Stimulated activated CD8-positive, alpha-beta memory T cell treated with anti-CD3 and anti-CD28 coated beads, Interleukin-12 subunit alpha, Interleukin-12 subunit beta, amount 100 ng/mL, for 1 hour (primary cell): ENCODE measurements at places on chromosomes 1 and 21.

- no peak for DNase-seq
Measured at GRCh38 chr21:45952974-45953373, 28.6 kb upstream of the COL6A1 start.

DNA sequence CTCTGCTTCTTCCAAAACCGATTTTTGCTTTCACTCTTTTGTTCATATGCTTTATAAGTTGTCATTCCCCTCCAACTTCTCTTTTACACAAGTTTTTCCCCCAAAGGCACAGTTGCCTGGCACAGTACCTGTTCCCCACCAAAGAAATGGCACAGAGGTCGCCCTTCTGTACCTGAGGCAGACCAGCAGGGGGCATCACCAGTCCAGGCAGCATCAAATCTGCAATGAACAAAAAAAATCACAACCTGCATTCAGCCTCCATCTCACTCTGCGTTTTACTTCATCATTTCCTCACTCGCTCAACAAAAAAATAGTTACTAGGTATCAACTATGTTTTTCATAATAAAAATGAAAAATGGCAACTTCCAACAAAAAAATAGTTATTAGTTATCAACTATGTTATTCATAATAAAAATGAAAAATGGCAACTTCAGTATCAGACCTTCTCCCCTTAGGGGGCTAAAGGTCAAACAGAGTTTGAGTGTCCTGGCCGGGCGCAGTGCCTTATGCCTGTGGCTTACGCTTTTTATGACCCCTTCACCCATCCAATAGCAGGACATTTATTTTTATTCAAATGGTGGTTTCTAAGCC is 4.1 kb downstream of the EIF2D start:
- DNase-seq, result peak; percentile 22

DNA sequence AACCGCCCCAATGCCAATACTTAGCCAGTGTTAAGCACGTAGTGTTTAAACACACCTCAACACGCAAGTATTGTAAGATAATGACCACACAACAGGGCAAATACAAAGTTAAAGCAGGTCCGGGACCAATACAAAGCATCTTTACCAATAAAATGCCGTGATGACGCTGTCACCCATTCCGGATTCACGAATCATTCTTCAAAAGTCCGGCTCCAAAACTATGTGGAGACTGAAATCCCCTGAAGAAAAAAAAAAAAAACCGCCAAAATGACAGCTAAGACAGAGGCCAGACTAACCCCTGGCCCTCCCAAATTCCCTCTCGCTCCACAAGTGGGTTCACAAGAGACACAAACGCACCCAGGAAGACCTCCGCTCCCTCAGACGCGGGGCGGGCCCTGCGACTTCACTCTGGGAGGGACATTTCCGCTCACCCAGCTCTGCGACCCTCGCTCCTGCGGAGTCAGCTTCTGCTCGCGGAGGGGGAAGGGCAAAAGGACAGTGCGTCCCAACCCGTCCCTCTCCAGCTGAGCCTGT is 625 bp upstream of the DARS2 start:
- DNase-seq, result no peak

DNA sequence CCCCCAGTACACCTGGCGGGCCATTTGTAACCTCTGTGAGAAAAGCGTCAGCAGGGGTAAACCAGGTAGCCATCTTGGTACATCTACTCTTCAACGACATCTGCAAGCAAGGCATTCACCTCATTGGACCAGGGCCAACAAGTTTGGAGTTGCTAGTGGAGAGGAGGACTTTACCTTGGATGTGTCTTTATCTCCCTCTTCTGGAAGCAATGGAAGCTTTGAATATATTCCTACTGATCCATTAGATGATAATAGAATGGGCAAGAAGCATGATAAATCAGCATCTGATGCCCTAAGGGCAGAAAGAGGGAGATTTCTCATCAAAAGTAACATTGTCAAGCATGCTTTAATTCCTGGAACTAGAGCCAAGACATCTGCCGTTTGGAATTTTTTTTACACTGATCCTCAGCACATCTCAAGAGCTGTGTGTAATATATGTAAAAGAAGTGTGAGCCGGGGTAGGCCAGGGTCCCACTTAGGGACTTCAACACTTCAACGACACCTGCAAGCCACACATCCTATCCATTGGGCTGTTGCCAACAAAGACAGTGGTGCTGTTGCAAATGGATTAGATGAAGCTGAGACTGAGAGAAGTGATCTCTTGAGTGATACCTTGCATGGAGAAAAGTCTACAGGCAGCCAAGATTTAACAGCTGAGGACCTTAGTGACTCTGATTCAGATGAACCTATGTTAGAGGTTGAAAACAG is 2.7 kb downstream of the ZBED6 start:
- DNase-seq, result no peak

DNA sequence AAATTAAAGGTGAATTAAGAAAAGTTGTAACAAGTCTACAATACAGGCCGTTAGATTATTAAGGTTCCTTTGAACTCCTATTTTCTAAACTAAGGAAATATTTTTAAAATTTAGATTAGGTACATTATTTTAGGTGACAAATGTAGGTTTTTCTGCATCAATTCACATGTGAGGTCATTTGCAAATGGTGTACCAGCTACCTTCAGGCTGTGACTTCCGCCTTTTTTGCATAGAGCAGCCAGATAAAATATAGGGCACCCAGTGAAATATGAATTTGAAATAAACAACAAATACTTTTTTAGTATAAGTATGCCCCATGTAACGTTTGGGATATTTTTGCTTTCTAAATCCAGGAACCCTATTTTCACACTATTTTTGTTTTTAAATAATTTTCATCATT is 544.0 kb downstream of the LMO4 start:
- DNase-seq, result no peak

DNA sequence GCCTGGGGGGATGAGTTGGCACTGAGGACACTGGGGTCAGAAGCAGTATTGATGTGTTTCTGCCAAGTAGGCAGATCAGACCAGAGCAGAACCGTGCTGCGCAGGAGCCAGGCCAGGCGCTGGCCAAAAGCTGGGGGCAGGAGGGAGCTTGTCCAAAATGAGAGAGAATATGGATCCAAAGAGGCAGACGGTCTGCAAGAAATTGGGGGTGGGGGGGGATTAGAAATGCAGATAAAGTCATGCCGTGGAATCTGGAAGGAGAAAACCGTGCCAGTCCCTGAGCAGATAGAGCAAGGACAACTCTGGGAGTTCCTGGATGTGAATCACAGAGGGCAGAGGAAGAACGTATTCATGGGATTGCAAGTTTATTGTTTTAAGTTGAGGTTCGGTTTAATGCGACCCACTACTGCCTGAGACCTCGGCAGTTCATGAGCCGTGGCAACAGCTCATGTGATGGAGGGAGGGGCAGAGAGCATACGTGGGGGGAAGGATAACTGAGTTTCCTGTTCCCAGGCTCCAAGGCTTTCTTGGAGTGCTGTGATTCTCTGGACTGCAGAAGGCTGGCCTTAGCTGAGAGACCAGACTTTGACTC is 224.0 kb downstream of the FGGY start:
- no peak for DNase-seq

DNA sequence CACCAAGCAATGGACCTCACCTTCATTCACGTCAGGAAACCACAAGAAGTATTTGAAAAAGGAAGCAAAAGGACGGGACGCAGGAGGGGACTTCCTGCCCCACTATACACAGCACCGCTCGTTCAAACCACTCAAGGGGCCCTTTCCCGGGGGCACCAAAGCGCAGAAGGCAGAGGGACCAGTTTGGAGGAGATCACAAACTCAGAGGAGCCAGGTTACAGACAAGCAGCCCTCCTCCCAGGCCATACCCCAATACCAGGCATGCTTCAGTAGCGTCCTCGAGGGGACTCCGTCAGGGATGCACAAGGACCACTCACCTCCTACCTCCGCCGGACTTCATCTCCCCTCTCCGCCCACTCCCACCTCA is 685 bp downstream of the CRTC2 start:
- no peak for DNase-seq

DNA sequence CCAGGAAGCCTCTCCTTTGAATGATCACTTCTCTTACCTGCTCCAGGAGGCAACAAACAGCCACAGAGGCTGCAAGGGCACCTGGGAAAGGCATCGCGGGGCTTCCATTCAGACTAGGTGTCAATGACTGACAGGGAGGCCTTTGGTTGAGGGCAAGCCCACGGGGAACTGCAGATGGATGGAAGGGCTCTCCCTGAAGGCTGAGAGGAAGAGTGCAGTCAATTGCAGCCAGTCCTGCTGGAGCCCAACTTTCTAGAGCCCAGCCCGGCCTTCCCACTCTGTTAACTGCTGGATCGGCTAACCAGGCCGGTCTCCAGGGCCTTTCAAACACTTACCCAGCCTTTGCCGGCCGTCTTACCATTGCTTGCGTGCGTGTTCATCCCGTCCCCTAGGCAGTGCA is 89.3 kb downstream of the LACTBL1 start:
- DNase-seq, result no peak

DNA sequence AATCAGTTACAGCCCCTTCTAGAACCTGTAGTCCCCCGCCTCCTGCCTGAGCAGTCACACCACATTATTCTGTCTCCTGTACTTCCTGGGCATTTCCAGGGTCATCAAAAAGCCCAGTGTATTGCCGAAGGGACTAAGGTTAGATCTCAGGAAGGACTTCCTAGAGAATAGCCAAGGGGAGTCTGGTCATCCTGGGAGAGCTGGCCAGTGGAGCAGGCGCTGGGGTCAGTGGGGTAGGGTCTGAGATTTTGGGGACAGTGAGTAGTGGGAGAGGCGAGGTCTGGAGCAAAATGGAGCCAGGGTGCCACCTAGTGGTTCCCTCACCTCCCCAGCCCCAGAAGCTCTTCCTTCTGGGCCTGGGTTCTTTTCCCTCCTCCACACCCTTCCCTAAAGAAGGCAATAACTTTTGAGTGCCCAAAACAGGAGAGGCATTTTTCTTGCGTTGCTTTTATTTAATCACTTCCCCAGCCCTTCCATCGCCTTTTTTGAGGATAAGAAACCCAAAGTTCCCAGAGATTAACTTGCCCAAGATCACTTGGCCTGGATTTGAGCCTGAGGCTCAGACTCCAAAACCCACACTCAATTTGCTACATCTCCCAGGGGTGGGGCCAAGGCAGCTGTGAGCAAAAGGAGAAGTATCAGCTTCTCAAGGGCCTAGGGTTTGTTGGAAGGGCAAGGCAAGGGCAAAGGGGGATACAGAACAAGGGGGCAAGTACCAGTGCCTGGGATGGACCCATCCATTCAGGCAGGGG is 7.3 kb upstream of the PMVK start:
- no peak for DNase-seq

DNA sequence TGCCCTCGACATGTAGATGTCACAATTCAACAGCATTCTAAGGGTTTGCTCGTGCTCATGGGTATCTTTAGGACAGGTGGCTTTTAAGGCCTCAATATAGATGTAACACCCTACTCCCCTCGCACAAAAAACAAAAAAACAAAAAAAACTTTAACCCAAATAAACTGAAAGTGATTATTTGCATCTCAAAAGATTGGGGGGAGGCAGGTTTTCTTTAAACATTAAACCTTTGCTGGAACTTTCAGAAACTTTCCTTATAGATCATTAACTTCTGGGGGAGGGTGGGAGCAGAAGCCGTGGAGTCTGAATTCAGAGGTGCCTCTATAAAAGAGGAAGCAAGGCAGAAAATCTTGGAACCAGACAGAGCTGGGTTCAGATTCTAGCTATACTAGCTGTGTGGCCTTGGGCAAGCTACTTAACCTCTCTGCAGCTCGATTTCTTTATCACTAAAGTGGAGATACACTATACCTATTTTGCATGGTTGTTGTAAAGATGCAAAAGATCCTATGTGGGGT is 3.2 kb upstream of the KIAA1614 start:
- DNase-seq, result no peak

DNA sequence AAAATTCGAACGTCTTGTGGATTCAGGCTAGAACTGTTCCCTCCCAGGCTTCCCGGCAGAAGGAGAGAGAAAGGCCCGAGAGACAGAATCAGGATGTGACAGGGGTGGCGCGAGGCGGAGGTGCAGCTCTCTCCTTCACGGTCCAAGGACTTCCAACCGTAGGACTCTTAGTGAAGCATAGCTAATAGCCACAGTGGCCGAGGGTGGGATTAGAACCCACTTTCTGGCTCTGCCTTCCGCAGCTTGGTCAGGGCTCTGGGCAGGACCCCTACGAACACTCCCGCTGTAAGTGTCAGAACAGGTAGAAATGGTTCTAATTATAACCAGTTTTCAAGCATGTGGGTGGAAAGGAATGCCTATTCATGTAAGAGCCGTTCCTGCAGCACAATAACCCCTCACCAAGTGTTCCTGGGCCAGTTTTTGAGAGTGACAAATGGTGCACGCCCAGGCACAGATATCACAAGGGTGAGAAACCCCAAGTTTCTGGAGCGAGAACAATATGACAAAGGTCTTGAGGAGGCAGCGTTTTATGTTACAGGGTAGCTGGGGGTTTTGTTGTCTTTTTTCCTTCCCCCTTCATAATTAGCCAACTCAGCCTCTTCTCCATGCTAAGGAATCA is 86.4 kb downstream of the SYF2 start:
- DNase-seq, result no peak

DNA sequence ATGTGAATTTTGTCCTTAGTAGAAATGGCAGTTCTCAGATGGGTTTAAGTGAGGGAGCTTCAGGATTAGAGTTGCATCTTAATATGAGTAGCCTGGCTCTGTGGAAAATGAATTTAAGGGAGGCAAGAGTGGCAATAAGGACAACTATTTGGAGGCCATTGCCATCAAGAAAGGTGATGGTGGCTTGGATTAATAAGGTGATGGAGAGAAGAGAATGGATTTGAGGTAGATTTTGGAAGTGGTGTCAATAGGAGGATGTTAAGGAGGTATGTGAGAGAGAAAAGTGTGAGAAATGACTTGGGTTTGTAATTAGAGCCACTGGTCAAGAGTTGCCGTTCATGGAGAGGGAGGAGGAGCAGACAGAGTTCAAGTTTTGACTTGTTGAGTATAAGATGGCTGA is 16.3 kb downstream of the CLIC4 start:
- no peak for DNase-seq

- no peak for DNase-seq
Measured at GRCh38 chr1:179142889-179143299, 61.0 kb downstream of the TOR3A start.

- DNase-seq, result no peak
Measured at GRCh38 chr21:17370916-17371315, 141.9 kb upstream of the CXADR start.

GRCh38 chr1:45884700-45885099 is 81.3 kb downstream of the MAST2 start:
- DNase-seq, result no peak

DNA sequence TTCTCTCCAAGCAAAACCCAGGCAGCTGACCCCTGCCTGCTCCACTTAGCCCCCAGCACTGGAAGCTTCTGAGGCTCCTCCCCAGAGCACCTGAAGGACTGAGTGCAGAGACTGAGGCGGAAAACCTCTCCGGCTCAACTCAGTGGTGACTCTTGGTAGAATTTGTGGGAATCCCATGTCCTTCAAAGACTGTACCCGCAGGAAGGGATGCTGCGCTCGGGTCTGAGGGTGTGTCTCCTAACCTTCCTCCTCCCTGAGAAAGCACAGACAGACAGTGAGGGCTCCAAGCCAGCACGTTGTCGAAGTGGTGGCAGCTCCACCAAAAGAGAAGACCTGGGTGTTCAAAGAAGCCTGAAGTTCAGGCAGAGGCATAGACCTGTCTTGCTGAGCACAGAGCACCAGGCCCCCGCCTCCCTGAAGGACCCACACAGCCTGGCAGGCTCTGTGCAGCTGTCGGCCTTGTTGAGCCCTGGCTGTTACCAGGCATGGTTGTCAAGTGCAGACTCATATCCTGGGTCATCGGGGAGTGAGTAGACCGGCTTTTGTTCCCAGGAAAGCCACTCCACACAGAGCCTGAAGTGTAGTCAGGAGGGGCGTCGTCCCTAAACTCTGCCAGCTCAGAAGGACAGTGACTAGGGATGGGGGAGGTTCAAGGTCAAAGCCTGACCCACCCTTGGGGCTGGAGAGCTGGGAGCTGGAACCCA is 36.7 kb downstream of the CSMD2 start:
- DNase-seq, result no peak
